ENCODE measurements at places on chromosomes 7 and 10.
A peak's percentile ranks its signal among the peaks of the same experiment; 100 is the strongest.

- DNase-seq: no peak
These were observed 24.7 kb downstream of the RRP12 start for GRCh38 chr10:97376413-97376812.

- no peak for DNase-seq
These were observed 120.9 kb downstream of the TMEM168 start for GRCh38 chr7:112669306-112669705.

DNA sequence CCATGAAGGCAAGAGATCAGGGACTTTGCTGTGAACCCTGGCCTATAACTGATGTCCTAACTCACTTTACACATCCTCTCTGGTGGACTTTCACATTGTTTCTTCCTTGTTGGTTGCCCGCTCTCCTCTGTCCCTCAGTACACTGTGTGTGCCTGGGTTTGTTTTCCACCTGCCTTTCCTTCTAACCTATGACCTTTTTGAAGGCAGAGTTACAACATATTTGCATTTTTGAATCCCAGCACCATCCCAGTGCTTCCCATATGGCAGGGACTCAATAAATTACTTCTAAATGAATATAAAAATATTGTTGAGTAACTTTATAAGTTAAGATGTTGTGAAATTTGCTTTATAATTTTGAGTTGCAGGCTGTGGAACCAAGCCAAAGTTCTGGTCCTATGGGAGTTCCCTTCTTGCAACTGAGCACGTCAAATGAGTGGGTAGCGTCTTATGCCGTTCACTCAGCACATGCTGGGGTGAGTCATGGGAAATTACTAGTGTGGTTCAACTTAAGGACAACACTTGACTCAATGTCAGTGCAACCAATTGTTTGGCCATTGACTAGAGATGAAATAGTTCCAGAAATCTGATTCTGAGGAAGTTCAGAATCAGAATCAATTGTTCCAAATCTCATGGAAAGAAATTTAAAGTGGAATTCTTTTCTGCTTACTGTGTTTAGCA, 250.9 kb downstream of the TWIST1 start:
- peak; percentile 69 for DNase-seq

GRCh38 chr7:110918949-110919548, 171.9 kb upstream of the LRRN3 start:
- DNase-seq: no peak

GRCh38 chr10:63563623-63564022, 42.4 kb downstream of the REEP3 start:
- DNase-seq: no peak

DNA sequence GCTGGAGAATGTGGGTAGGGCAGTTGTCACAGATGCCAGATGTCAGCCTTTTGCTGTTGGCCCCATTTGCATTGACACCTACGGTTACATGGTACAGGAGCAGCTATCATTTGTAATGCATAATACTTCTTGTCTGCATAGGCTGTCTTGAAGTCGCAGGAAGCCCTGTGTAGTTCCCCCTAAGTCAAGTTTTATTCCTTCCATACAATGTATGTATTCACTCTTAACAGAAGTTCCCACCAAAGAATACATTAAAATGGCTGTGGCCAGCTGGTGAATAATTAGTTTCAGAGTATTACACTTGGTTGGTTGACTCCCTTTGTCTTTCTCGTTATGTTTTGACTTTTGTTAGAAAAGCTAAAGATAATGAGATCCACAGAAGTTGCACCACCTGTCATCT, 1169.0 kb downstream of the REEP3 start:
- no peak for DNase-seq

GRCh38 chr10:98076086-98076485, 45.7 kb upstream of the CRTAC1 start:
- no peak for DNase-seq
